Activated T-cell treated with anti-CD3 and anti-CD28 coated beads, Interleukin-2, amount 50 U/mL, for 72 hours (primary cell): ENCODE measurements at places on chromosomes 7 and 10. TPM values are rescaled to one million over a fixed set of nuclear protein-coding genes. Genes with fewer than 3 reads are reported as not detected.

- no peak for DNase-seq
Observed at GRCh38 chr10:45404087-45404769, 30.2 kb downstream of the ALOX5 start.

The PYROXD2 gene
- total RNA-seq = 10.4 TPM

DNA sequence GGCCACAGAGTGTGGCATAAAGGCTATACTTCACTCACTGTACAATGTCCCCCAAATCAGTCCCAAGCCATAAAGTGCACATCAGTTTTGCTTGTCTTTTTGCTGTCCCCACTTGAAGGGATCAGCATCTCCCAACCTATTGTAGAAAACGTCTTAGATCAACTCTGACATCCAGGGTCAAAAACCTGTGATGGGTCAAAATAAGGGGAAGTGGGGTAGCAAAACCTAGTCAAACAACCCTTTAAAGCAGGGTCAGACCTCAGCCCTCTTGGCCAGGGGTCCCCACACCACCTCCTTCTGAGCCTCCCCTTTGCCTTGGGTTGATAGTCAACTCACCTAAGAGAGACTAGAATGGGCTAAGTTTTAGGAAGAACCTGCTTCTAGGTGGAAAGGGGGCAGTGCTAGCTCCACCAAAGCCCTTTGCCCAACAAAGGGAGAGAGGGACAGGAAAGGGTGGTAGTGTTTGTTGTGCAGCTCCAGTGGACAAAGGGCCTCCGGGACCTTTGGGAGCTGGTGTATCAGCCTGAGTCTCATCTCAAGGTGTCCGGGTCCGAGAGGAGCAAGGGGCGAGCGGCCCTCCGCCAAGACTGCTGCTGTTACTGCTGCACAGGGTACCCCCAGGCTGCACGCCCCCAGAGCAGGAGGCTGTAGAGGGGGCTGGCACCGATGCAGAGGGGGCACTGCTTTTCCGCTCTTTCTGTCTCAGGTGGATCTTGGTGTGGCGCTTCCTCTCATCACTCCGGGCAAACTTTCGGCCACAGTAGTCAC, 3.3 kb downstream of the EGR2 start:
- no peak for DNase-seq

The C10orf67 gene
- 0.39 TPM for total RNA-seq

The NEUROD6 gene
- total RNA-seq = not detected

The CPN1 gene
- total RNA-seq = not detected

DNA sequence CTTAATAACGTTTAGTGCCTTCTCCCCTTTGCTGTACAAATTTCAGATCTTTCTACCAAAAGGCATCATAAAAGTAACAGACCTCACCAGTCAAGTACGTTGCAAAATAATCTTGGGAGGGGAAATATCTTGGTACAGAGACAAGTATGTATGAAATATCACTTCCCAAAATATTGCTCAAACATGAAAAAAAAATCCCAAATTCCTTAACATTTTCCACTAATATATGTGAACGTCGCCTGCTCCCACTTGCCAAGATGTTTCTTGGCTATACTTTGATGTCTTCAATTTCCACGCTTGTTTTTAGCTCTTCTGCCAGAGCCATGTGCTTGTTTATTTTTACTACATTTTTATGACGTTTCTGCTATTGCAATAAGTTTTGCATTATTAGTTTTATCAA, 223.5 kb downstream of the PLXNA4 start:
- DNase-seq = no peak

GRCh38 chr10:50538555-50539398, 85.0 kb downstream of the SGMS1 start:
- peak; percentile 29 for DNase-seq

GRCh38 chr10:94010886-94011285, 17.2 kb downstream of the PLCE1 start:
- no peak for DNase-seq

The TRIM50 gene
- not detected for total RNA-seq
